Endothelial cell (in vitro differentiated cells): ENCODE measurements at places on chromosomes 2 and 18.

GRCh38 chr18:63818212-63818611 lies 43.0 kb downstream of the SERPINB7 start:
- no peak for DNase-seq

- DNase-seq: no peak
These were observed 3.3 kb downstream of the RNF125 start for GRCh38 chr18:32021756-32022564.

GRCh38 chr2:15259356-15259756 lies 301.8 kb downstream of the NBAS start:
- no peak for DNase-seq

DNA sequence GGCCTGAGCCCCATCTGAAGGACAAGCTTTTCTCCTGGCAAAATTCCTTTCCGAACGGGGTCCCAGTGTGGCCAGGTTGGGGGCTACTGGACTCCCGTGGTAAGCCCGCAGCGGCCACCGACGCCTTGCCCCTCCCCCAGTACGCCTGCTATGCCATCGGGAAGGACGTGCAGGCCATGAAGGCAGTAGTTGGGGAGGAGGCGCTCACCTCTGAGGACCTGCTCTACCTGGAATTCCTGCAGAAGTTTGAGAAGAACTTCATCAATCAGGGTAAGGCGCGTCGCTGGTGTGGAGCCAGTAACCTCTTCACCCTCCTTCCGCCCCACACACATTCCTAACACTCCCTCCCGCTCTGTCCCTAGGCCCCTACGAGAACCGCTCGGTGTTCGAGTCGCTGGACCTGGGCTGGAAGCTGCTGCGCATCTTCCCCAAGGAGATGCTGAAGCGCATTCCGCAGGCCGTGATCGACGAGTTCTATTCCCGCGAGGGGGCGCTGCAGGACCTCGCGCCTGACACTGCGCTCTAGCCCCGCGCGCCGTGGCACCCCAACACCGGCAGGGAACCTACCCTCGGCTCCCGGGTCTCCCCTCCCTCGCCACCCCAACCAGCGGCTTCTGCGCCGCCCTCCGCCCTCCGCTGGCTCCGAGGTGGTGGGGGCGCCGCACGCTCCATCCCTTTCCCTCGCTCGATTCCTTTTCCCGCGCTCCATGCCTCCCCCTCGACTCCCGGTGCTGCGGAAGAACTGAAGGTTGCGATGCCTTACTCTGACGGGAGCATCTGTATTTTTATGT lies 13.6 kb upstream of the ANKRD53 start:
- peak; percentile 73 for DNase-seq

DNA sequence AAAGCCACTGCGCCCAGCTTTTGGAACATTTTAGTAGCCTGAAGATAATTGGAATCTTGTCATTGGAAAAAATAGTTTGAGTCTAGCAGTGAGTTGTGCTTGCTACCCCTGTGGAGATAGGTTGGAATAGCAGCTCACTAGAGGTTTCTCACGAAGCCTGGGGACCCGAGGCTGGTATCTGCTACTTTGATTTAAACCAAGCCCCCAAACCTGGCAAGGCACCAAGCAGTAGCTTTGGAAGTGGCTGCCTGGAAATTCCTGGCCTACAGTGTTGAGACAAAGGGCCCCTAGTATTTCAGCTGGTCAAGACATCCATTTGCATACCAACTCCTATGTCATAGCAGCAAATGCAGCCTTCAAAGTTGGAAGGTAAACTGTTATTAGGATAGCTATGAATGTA lies 42.1 kb downstream of the NOP58 start:
- DNase-seq: no peak

- DNase-seq: no peak
These were observed 59.3 kb downstream of the AQP4 start for GRCh38 chr18:26806224-26806623.

DNA sequence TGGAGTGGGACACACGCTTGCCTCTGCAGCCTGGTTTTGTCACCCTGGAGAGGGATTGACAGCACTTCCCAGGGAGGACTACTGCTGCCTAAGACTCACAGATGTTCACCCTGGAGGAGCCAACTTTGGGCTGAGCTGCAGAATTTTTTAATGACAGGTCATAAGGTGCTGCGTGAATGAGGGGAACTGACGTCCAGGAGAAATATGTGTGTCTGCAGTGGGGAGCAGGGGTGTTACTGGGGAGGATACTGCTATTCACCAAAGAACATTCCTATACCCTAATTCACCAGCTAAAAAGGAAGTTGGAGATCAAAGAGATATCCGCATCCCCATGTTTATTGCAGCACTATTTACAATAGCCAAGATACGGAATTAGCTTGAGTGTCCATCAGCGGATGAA lies 144.4 kb downstream of the MGAT5 start:
- no peak for DNase-seq

- no peak for DNase-seq
These were observed 473 bp downstream of the HJURP start for GRCh38 chr2:233853883-233854240.

GRCh38 chr2:37168217-37168981 lies 11.6 kb upstream of the EIF2AK2 start:
- peak; percentile 27 for DNase-seq

GRCh38 chr18:74132201-74132600 lies 15.4 kb downstream of the FBXO15 start:
- no peak for DNase-seq

DNA sequence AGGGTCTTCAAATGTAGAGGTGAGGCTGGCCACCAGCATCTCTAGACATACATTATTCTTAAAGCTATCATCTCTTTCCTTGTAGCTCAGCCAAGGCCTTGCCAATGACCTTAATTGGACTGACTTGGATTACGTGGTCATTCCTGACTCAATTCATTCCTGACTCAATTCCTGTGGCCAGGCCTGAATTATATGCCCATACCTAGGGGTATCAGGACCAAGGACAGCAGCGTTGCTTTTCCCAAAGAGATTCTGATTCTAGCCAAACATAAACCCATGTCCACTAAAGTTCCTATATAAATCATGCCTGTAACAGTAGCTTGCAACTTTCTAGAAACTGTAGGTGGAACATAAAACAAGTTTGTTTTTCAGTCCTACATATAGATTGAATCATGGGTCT lies 231.7 kb downstream of the ARL6IP6 start:
- peak; percentile 52 for DNase-seq

GRCh38 chr2:29022679-29023078 lies 41.6 kb downstream of the TOGARAM2 start:
- DNase-seq: no peak

- no peak for DNase-seq
These were observed 88.6 kb upstream of the TTN start for GRCh38 chr2:178895872-178896271.

DNA sequence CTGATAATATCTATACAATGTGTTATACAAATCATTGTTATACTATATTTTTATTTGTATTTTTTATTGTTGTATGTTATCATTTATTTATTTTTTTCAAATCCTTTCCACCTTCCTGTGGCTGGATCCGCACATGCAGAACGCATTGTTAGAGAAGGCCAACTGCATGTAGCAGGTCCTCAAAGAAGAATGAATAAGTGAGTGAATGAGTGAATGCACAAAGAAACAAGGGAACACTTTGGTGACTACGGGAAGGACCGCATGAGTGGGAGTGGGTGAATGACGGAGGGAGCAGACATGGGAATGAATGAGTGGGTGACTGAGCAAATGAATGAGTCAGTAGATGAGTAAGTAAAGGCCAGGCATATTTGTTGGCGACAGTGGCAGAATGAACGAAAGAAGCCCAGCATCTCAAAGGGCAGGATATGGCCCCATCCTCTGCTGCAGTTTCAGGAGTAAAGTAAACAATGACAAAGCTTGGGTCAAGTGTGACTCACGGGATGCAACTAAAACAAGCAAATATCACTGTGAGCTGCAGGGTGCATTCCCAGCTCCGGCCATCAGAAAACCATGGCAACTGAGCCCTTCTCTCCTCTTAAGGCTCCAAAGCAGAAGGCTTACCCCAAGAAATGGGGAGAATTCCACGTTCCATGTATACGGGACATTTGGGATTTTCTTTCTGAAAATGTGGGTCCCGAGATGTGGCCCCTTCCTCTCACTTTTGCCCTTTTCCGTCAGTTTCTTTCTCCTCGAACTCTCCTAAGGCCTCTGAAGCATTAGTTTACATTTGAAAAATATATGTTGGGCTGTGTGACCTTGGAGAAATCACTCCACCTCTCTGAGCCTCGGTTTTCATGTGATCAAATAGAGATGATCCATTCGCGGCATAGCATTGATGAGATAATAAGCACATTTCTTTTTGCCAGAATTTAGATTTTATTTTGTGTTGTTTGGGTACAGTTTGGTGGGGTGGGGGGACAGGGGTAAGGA lies 24.5 kb downstream of the KCNF1 start:
- peak; percentile 40 for DNase-seq

GRCh38 chr2:31066551-31066950 lies 71.7 kb downstream of the GALNT14 start:
- no peak for DNase-seq
